DMS53 (cell line): ENCODE measurements at places on chromosomes 2 and 18.

- no peak for DNase-seq
These were observed 57.8 kb downstream of the MSH2 start for GRCh38 chr2:47460766-47461165.

DNA sequence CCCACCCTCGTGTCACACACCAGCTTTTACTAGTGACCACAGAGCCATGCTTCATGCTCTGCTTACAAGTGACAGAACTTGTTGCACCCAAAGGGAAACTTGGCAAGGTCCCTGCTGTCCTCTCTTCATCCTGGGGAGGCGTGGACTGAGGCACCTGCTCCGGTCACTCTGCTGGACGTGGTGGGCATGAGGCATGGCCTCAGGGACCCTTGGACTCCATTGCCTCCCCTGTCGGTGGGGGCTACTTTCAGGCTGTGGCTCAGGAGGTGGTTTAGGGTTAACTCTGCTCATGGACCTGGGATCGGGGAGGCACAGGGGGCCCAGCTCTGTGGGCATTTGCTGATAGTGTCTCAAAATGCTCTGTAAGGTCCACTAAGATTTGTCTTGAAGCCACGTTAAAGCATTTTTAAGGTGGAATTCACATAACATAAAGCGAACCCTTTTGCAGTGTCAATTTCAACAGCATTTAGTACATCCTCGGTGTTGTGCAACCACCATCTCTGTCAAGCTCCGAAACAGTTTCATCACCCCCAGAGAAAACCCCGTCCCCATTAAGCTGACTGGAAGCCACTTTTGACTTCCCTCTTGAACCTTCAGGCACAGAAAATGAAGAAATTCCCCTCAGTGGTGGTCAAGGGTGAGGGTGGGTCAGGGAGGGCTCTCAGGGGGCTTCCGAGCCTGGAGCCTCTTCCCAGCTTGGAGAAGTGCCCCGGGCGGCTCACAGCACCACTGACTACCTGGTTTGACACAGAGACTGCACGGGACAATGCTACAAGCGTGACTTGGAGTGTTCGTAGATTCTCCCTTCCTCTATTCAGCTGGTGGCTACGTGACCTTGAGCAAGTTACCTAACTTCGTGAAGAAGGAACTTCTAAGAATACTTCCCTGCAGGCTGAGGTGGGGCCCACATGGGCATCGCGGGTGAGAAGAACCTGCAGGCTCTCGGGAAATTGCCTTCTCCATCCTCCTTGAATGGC, 100.0 kb upstream of the HDAC4 start:
- DNase-seq = no peak

- DNase-seq = no peak
These were observed 34.0 kb downstream of the CCNT2 start for GRCh38 chr2:134952608-134953007.

- no peak for DNase-seq
These were observed 3.0 kb upstream of the ASPRV1 start for GRCh38 chr2:69964353-69964841.
